ENCODE measurements at places on chromosomes 6 and 20.

DNA sequence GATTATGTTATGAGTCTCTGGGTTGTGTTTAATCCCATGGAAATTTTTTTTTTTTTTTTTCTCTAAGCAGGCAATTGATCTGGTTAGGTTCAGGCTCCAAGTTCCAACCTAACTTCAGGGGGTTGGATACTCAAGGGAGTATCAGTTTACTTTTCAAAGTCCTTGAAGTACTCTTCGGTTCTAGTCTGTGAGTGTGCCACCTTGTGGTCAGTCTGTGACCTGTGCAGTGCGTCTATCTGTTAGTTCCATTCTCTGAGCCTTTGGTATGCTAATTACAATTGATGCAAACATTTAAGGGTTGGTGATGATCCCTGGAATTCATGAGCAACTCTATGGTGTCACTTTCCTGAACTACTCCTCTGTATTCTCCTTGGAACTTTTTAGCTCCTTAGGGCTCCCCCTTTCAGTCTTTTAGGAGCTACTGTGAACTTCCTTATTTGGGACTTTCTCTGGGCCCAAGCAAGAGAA lies 342.0 kb downstream of the SOX4 start:
- DNase-seq, result no peak

- DNase-seq, result no peak
Observed at GRCh38 chr6:147053311-147053921, 150.8 kb upstream of the STXBP5 start.

DNA sequence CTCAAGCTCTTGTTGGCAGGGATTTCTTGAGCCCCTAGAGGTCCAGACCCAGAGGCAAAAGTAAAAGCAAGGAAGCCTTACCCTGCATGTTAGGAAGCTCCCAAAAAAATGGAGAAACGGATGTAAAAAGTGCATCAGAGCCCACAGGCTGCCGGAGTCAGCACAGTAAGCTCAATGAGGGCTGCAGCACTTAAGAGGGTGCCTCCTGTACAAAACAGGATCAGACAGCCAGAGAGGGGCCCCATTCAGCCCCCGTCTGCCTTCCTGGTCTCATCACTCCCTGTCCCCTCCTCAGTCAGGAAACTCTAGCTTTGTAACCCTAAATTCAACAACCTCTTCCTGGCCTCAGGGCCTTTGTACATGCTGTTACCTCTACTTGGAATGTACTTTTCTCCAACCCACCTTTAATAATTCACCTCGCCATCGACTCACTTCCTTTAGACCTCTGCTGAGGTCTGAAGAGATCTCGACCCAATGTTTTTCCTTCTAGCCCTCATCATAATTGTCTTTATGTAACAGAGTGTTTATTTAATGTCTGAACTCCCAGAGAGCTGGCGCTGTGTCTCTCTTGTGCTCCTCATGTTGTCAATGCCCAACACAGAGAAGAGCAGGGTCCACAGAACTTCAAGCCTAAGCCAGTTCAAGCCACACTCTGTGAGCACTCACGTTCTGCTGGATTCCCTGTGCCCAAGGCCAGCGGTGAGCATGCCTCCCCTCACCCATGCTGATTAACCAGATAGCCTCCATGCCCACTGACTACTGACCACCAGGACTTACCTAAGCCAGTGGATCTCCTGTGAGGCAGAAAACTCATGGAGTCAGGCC lies 2.8 kb upstream of the PLCG1 start:
- no peak for DNase-seq

DNA sequence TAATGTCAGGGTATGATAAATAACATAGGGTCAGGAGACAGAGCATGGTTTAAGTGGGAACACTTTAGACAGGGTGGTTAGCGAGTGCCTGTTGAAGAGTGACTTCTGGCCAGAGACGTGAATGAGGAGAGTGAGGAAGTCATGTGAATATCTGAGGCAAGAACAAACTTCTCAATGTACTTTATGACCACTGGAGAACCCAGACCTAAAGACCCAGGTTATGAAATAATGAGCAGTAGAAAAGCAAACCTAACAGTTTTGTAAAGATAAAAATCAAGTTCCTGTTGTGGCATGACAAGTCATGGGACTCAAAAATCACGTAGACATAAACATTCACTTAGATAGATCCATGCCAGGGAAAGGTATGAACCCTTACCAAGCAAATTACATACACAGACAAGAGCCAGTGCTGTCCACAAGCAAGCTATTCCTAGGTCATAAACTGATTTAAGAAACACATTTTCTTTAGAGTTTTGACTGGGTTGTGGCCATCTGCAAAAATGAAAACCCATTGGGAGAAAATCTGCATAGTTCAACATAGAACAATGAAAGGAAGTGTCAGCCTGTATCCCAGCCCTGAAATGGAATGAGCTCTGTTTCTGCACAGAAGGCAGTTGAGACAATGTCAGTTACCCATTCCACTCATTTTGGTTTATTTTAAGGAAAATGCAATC lies 2.2 kb upstream of the MYCT1 start:
- no peak for DNase-seq

DNA sequence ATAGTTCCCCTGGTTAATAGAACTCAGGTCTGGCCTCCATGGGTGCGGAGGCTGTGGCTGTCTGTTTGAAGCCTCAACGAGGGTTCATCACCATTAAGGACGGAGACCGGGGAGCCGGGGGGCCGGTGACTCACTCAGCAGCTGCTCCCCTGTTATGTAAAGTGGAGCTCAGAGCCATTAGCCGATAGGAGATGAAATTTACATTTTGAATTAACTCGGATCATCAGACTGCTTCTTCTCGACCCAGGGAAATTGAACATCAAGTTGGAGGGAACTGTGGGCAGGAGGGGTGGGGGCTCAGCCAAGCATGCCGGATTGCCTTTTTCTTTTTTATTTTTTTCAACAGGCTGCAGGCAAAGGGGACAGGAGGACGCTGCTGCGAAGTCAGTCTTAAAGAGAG lies 12.3 kb downstream of the PCK1 start:
- no peak for DNase-seq

DNA sequence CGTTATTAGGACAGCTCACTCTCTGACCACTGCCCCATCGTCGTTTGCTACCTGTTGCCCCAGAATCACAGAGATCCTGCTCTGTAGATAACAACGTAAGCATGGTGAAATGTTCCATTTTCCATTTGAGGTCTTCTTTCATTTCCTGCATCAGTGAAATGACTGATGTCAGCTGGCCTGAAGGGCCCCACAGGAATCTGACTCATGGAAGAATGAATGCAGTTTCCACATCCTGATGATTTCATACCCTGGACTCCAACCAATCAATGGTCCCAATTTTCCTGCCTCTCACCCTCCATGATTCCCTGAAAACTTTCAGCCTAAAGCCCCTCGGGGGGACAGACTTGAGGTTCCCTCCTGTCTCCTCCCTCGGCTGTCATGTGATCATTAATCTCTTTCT lies 394.4 kb upstream of the CDH4 start:
- DNase-seq, result no peak

- DNase-seq, result no peak
Observed at GRCh38 chr6:159422041-159422984, 253.1 kb downstream of the FNDC1 start.

GRCh38 chr20:45361793-45362192 lies 1.2 kb upstream of the SYS1 start:
- DNase-seq, result no peak

GRCh38 chr6:88135578-88136114 lies 30.5 kb downstream of the CNR1 start:
- DNase-seq, result no peak

DNA sequence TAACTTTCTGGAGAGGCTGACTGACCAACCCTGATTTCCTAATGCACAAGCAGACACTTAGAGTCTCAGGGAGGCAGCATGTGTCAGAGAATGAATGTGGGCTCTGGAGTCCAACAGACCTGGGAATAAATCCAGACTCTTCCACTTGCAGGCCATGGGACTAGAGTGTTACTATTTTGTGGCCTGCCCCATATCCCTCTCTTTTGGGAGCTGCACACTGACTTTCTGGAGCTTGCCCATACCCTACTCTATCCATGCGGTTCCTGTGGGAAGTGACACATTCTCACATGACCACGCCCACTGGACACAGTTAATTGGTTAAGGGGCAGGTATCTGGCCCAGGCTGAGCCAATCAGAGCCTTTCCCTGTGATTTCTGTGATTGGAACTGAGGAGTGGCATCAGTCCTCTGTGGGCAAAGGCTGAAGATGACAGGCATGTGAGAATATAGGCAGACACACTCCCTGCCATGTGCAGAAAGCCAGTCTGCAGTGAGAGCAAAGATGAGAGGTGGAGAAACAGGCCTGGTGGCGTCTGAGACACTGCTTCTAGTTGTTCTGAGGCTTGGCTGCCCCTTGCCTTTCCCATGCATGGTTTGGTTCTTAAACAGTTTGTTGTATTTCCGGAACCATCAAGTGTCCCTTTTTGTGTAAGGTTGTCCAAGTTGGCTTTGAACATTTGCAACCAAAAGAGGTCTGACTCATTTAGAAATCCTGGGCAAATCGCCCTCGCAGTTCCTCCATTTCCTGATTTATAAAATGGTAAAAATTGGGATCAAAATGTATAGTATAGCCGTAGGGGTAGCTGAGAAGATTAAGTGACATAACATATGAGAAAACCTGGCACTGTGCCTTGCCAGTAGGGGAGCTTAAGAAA lies 125.6 kb downstream of the CDC5L start:
- DNase-seq, result no peak

- DNase-seq, result no peak
Observed at GRCh38 chr20:5364997-5365597, 48.3 kb upstream of the PROKR2 start.

DNA sequence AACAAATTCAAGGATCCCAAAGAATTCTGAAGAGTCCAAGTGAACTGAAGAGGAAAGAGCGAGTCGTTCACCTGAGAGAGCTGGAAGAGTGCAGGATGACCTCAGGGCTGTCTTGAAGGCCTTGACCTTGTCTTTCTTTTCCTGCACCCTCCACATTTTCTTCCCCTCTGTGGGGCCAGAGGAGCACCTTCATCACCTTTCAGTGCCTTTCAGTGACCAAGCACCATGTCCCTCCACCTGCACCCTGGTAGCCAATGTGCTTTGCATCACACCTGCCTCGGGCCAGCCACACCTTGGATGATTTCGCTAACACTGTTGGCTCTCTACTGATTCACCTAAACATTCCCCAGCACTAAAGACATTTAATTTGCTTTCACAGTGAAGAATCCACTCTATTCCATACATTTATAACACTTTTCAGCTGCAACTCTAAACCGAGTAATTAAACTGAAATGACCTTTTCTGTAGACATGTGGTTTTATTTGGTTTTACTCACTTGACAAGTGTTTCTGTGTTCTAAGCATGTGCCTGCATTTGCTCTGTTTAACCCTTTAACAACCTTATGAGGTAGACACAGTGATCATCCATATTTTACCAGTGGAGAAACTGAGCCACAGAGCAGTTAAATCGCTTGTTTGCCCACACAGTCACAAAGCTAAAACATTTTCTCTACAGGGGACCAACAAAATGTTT lies 121.3 kb upstream of the CST7 start:
- DNase-seq, result no peak

GRCh38 chr20:63080411-63080810 lies 73.6 kb upstream of the BHLHE23 start:
- DNase-seq, result no peak

GRCh38 chr6:63507096-63507495 lies 65.2 kb upstream of the LOC128125822 start:
- DNase-seq, result no peak

- no peak for DNase-seq
Observed at GRCh38 chr6:158207422-158207788, 39.3 kb downstream of the GTF2H5 start.

DNA sequence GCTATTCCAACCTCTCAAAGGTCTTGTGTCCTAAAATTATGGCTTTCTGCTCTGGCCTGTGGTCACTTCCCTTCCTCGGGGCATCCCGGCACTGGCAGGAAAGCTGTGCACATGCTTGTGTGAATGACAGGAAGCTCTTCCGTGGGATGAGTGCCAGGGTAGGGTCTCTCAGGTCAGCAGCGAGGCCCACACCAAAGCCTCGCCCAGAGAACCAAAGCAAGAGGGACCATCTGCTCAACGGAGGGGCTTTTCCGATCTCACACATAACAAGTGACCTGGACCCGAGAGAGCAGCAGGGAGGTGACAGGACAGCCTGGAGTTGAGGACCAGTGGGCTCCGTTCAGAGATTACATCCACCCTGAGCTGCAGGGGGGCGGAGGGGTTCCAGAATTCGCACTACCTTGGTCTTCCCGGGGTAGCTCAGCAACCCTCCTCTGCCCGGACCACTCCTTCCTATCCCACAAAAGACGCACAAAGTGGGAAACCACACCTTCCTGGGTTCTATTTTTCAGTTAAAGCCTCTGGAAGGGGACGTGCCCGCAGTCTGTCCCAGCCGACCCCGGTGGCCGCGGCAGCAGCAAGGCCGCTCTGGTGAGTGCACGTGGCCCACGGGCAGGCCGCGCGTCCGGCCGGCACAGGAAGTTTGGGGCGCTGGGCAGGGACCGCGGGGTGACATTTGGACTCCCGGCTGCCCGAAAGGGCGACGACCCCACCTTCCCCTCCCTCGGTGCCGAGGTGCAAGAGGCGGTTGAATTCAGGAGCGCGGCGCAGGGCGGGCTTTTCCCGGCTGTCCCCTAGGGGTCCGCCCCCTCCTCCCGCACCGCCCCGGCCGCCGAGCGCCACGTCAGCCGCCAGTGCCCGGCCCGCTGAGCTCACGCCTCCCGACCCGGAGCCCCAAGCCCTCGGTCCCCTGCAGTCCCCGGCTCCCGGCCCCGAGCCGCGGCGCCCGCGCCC lies 988 bp downstream of the TXNDC5 start:
- no peak for DNase-seq

- DNase-seq, result no peak
Observed at GRCh38 chr6:73722318-73723060, 26.5 kb downstream of the CD109 start.

GRCh38 chr6:81169166-81169565 lies 583.3 kb downstream of the TENT5A start:
- no peak for DNase-seq

DNA sequence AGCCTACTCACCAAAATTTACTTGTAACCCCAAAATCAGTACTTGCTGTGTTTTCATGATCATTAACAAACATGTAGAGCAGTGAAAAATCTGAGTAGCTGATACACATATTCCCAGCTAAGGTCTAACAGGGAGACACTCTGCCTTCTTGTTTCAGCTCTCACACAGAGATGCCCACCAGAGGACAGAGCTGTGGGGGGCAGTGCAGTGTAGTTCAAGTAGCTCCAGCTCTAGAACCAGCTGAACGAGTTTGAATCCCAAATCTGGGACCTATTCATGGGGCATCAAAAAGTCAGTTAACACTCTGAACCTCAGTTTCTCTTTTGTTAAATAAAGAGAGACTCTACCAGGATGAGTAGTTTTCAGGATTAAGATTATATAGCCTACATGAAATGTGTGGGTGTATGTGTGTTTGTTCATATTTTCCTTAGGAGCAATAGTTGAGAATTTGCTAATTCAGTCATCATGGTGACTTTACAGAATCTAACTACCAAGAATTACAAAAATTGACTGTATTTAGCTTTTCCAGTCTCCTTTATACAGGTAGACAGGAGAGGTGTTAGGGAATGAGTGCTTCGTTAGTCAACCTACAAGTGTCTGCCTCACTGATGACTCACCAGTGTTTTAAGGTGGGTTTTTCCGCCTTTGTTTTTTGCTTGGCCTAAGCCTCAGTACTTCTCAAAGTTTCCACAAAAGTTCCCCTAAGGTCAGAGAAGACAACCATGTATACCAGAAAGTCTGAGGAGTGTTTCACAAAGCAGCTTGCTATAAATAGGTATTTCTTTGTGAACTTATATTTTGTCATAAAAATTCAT lies 164.0 kb upstream of the RUNX2 start:
- DNase-seq, result no peak
